ENCODE measurements at places on chromosomes 5 and 9.

- no peak for DNase-seq
Observed at GRCh38 chr5:86684222-86684621, 66.5 kb downstream of the COX7C start.

DNA sequence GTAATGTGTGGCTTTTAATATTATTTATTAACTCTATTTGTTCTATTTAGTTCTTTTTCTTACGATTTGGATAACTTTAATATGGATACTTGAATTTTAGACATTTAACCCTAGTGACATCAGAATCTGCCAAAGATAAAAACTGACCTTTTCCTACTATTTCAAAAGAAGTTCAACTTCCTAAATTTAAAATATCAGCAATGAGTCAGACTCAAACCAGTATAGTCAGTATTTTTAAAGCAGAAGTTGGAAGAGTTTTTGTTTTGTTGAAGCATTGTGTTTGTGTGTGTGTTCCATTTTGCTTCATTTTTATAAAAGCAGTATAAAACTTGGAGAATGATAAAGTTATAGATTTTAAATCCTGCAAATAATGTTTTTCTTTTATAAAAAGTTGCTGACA is 251.8 kb upstream of the RASA1 start:
- no peak for DNase-seq

- no peak for DNase-seq
Observed at GRCh38 chr5:82019342-82020138, 47.7 kb downstream of the ATG10 start.

DNA sequence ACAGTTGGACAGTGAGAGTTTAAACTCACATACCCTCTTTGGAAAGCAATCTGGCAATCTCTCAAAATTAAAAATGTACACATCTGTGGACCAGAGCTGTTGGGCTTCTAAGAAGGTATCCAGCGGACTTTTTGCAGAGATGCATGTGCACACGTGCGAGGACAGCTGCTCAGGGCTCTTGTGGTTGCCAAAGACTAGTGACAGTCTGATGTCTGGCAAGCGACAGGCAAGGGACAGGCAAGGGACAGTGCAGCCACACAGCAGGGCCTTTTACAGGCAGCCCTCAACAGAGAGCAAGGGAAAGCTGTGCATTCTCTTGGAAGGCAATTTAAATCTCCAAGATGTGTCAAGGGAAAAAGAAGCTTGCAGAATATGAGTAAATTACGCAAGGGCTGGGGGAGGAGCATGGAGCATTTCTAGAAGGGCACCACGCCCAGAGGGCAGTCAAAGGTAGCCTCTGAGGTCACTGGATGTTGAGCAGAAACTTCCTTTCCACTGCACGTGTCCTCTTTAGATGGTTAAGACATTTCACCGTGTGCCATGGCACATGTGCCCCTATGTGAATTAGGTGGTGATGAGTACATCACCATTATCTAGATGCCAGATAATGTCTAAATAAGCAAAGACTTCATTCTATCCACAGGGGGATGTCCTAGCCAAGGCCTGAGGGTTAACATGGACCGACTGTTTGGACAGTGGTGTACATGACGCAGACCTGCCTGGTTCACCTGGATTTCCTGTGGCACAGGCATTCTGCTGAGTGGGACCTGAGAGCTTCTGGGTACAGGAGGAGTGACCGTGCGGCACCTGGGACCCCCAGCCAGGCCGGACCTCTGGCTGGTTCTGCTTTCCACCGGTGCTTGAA is 9.1 kb downstream of the GFPT2 start:
- no peak for DNase-seq

DNA sequence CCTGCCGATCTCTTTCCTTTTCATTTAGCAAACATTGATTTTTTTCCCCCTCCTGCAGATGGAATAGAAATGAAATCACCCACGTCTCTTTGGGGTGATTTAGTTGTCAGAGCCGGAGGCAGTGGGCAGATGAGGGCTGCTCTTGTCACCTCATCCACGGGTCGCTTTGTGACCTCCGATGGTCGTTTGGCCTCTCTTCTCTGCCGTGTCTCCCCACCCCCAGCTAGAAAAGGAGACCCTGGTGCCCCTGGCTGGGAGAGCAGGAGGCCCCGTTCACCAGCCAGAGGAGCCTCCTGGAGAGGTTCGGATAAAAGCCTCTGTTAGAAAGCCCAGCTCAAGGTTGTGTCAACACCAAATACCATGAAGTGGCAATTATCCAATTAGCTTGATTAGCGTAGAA is 21.6 kb upstream of the RXRA start:
- DNase-seq: no peak

GRCh38 chr5:53023969-53024368 is 34.8 kb downstream of the ITGA2 start:
- DNase-seq: no peak

GRCh38 chr5:123150089-123150488 is 61.0 kb downstream of the PRDM6 start:
- no peak for DNase-seq

- DNase-seq: no peak
Observed at GRCh38 chr9:129185991-129186390, 7.9 kb upstream of the IER5L start.

- DNase-seq: no peak
Observed at GRCh38 chr5:31706186-31706585, 67.3 kb downstream of the PDZD2 start.

- DNase-seq: no peak
Observed at GRCh38 chr9:1909322-1909721, 105.8 kb upstream of the SMARCA2 start.

GRCh38 chr5:157915638-157916037 is 56.7 kb upstream of the CLINT1 start:
- no peak for DNase-seq

GRCh38 chr5:8613078-8613685 is 744.2 kb downstream of the MTRR start:
- DNase-seq: no peak

DNA sequence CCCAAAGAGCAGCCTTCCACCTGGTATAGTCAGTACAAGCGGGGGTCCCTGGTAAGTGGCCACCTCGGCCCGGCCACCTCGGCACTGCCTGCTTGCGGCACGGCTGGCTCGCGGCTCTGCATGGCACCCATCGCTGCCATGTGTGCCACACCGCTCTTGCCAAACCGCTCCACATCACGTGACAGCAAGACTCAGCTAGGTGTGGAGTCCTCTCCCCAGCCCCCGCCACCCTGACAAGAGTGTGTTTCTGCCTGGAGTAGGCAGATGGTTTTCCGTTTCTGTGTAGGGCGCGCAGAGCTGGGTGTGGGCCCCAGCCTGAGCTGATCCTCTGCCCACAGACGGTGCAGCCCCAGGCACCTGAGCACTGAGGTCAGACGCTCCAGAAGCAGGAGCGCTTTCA is 50.5 kb upstream of the FCN2 start:
- DNase-seq: no peak

DNA sequence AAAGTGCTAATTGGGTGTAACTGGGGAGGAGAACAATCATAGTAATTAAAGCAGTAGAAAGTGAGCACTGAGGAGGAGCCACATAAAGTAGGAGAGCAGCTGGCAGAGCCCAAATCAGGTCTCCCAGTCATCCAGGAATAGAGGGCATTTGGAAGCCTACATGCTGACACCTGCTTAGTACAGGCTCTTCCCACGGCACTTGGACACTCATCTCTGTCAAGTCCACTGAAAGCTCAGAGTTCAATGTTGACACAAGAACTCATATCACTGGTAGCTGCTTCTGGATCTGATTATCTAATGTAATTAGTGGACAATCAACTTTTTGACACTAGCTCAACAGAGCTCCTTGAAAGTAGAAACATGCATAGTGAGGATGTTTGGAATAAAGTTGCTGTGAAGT is 45.9 kb upstream of the PCSK1 start:
- DNase-seq: no peak

DNA sequence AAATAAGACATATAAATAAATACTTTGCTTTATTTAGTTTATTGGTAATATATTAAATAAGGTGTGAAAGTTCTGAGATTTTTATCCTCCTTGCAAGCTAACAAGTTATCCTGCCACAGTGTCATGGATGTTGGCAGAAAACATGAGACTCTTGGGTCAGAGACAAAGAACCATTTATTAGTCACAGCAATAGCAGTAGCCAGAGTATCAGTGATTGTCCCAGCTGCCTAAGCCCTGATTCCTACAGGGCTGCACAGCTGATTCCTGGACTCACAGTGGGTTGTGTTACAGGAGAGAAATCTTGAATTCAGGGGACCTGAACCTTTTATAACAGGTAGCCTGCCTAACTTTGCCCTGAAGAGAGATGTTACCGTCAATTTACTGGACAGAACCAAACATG is 304.5 kb upstream of the ZNF608 start:
- no peak for DNase-seq

DNA sequence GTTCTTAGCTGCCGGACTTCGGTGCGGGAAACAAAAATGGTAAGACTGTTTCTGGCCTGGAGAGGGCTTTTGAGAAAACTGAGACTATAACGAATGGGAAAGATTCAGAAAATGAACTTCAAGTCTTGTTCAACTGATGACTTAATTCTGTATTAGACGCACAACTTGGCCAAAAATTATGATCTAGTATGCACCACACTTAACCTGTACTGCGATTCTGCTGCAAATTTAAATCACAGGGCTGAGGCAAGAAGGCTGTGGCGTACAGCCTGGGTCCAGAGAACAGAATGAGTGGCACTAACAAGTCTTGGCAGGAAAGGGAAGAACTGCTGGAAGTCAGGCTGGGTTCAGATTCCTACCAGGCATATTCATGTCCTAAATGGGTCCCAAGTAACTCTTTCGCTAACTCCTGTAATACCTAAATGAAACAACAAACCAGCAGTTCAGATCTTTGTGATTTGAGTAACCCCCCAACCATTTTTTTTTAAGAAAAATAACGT is 781 bp upstream of the COL23A1 start:
- DNase-seq: no peak

- no peak for DNase-seq
Observed at GRCh38 chr9:130576176-130576575, 3.2 kb upstream of the FUBP3 start.

GRCh38 chr5:72814864-72815263 is 1.6 kb upstream of the TNPO1 start:
- no peak for DNase-seq

GRCh38 chr5:132749506-132749905 is 2.3 kb downstream of the CCNI2 start:
- no peak for DNase-seq

GRCh38 chr5:38515646-38516045 is 40.8 kb downstream of the LIFR start:
- DNase-seq: no peak

DNA sequence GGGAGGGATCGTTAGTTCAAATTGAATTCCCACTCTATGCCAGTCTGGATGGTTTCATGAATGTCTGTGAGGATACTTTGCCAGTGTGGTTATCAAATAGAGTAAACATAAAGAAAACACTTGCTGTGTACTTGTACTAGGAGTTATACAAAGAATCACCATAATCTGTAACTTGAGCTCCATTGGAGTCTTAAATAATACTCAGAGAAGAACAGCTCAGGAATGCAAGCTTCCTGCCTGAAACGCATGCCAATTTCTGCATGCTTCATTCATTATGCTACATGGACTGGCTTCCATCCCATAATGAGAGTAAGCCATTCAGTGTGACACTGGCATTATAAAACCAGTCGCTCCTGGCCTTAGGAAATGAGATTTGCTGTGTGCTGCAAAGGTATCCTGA is 351.4 kb downstream of the SEMA5A start:
- no peak for DNase-seq

DNA sequence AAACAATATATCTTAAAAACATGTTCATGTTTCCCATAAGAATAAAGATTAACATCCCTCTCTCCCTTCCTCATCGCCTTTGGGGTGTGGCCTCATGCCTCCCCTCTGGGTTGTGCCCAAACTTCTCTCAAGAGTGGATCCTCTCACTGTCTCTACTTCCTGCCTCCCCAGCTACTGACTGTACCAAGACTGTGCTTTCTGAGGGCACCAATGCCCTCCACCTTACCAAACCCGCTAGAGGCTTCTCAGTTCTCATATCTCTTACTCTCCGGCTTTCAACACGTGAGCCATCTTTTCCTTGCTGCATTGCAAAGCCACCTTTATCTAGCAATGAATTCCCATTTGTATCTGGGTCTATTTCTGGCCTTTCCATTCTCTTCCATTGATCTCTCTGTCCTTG is 34.4 kb upstream of the KCNIP1 start:
- no peak for DNase-seq

- no peak for DNase-seq
Observed at GRCh38 chr5:165015547-165015946, 1510.1 kb downstream of the MAT2B start.

GRCh38 chr5:81838307-81838906 is 87.5 kb upstream of the SSBP2 start:
- DNase-seq: no peak

DNA sequence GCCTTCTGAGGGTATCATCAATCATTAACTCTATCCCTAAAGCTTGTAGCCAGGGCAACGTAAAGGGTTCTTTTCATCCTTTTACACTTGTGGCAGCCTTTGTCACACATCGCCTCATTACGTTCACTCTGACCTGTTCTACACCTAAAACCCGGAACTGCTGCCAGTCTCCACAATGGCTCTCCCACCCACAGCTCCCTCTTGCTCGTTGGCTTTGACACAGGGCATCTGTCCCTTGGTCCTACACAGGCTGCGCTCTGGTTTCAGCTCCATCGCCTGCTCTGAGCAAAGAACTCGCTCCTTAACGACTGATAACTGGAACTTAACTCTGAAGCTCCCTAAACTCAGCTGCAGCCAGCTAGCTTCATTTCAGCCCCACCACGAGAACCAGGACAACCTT is 112.8 kb upstream of the CTNND2 start:
- DNase-seq: no peak

DNA sequence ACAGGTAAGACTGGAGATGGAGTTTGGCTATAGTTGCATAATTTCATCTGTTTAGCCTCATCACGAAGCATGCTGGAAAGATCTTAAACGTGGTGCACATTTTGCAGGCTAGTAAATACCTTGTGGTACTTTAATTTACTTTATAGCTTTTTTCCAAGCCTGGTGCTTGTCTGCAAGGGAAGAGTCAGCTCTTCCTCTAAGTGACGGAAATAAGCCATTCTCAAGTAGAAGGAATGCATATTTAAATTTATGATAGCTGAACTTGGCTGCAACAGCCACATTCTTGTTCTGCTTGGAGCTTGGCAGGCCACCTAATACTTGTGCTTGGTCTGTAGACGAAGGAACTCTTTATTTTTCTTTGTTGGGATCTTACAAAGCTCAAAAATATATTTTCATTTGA is 188.0 kb upstream of the PIK3R1 start:
- DNase-seq: no peak

- DNase-seq: no peak
Observed at GRCh38 chr5:2920312-2920711, 168.8 kb upstream of the IRX2 start.

Measured in activated CD8-positive, alpha-beta memory T cell treated with anti-CD3 and anti-CD28 coated beads for 1 hour (primary cell).